ENCODE measurements at places on chromosomes 2 and 18. TPM values are rescaled to one million over a fixed set of nuclear protein-coding genes. Genes with fewer than 3 reads are reported as not detected.

Gene TMEM169
- 0.09 TPM for total RNA-seq

Gene PHLPP1
- 3.0 TPM for total RNA-seq

Gene MPP4
- 0.65 TPM for total RNA-seq

Gene LYPD6B
- 2.0 TPM for total RNA-seq

Gene LYG2
- not detected for total RNA-seq

Gene B4GALT6
- total RNA-seq, result 2.5 TPM

Gene CHST9
- not detected for total RNA-seq

Gene MEX3C
- total RNA-seq, result 28.4 TPM

Gene TMEM178A
- total RNA-seq, result 1.3 TPM

Gene FAHD2B
- 7.5 TPM for total RNA-seq

Gene TSPYL6
- total RNA-seq, result not detected

Gene STON1
- 27.3 TPM for total RNA-seq

Gene SH3BP4
- 25.4 TPM for total RNA-seq

Gene DNER
- 0.83 TPM for total RNA-seq

Gene NLRC4
- total RNA-seq, result not detected

Gene SPP2
- total RNA-seq, result not detected

Gene CRACDL
- not detected for total RNA-seq

Gene MYO7B
- total RNA-seq, result not detected

Gene KCNG2
- total RNA-seq, result 4.7 TPM

Gene MCM6
- 8.2 TPM for total RNA-seq

Gene RPRM
- total RNA-seq, result not detected

Gene BARD1
- 11.5 TPM for total RNA-seq

Gene C2orf66
- total RNA-seq, result not detected

Gene CD207
- not detected for total RNA-seq

Gene PROKR1
- not detected for total RNA-seq

Gene FOXD4L1
- 0.09 TPM for total RNA-seq

Gene RNF125
- total RNA-seq, result 0.28 TPM

Gene MRO
- 0.18 TPM for total RNA-seq

Gene IL36A
- not detected for total RNA-seq

Gene MYCN
- total RNA-seq, result not detected

Gene TRAF3IP1
- 9.9 TPM for total RNA-seq

Gene SLC5A7
- total RNA-seq, result not detected

Gene CARF
- 5.3 TPM for total RNA-seq

Gene MDH1B
- 1.4 TPM for total RNA-seq
